Anterior cingulate cortex (tissue), 58 donors: ENCODE measurements at places on chromosomes 11 and 22.

- DNase-seq, result no peak
Measured at GRCh38 chr11:93740031-93740729, 1.1 kb downstream of the TAF1D start.

DNA sequence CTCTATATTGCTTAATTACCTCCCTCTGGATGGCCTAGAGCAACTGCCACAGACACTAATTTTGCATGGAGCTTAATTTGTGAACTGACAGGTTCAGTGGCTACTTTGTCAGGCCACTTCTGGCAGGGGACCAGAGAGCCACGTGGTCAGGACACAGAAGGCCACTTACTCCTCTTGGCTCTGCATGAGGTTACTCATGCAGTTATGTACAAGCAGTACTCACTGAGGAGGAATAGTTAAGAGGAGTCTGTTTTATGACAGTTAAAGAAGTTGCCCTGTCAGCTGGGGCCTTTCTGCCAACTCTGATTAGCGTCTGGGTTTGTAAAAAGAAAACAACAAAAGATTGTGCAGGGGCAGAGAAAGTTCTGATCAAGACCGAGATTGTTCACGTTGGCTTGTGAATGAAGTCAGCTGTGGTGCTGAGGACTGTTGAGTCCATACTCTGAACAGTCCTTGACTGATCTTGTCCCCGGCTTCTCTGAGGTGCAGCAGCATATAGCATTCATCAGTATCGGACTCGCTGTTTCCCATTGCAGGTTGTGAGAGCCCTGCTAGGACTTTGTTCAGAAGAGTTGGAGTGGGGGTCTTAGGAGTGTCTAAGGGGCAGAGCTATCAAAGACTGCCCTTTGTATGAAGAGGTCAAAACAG is 41.4 kb downstream of the PPFIBP2 start:
- DNase-seq, result no peak

GRCh38 chr11:10908215-10908951 is 50.5 kb upstream of the ZBED5 start:
- DNase-seq, result no peak

DNA sequence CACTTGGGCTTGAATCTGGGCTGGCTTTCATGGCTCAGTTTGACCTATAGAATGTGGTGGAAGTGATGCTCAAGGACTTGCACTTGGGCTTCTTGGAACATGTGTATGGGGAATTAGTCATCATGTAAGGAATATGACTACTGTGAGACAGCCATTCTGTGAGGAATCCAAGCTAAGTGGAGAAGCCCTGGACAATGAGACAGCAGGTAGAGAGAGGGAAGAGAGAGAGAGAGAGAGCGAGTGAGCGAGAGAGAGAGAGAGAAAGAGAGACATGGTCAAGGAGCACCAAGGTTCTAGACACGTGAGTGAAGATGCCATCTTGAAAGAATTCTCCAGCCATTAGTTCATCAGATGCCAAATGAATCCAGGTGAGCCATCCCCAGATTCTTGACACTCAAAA is 261.6 kb upstream of the SORL1-AS1 start:
- DNase-seq, result no peak

DNA sequence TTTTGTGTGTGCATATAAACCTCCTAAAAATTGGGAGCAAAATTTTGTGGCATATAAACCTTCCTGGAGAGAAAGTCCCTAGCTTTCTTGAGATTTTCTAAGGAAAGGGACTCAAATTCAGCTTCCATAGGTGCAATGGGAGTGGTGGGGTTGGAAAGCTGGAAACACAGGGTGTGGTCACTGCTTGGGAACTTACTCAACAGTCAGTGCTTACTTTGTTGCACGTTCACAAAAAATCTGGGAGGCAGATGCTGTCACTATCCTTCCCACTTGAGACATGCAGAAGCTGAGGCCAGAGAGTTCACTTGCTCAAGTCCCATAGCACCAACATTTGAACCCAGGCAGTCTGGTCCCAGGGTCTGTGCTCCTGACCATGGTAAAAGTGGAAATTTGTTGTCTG is 3.9 kb upstream of the CATSPERZ start:
- DNase-seq, result no peak

- DNase-seq, result no peak
Measured at GRCh38 chr11:126104420-126104819, 41.8 kb upstream of the CDON start.

GRCh38 chr11:116808262-116809175 is 14.6 kb downstream of the APOA4 start:
- no peak for DNase-seq

GRCh38 chr11:1854949-1855885 is 2.3 kb downstream of the LSP1 start:
- no peak for DNase-seq
